ENCODE measurements at places on chromosomes 6 and 20. TPM values are rescaled to one million over a fixed set of nuclear protein-coding genes. Genes with fewer than 3 reads are reported as not detected.

DAAM2 gene
- total RNA-seq, result not detected

CDS2 gene
- 42.8 TPM for total RNA-seq

CCN2 gene
- 20.2 TPM for total RNA-seq

CRIP3 gene
- total RNA-seq, result 10.0 TPM

DNA sequence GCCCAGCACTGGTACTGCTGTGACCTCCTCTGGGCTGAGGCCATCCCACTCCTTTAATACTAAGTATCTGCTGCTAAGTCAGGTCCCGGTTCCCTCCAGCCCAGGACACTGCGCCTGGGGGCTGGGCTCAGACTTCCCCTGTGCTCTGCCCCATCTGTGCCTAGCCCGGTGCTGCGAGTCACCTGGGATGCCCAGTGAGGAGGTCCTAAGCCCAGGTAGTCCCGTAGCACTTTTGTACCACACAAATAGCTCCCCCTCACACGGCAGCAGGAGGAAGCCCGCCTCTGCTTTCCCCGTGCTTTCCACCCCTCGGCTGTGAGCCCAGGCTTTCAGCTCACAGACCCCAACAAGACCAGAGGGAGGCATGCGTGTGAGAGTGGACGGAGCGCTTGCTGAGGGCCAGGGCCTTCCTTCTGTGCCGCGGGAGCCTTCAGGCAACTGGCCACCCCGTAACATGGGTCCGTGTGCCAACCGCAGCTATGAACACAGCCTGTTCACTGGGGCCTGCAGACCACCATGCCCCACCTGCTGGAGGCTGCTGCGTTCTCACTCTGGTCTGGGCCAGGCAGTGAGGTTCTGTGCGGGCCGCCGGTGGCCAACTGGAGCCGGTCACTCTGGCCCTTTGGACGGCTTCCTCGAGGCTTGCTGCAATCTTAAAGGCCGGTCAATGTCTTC, 79.9 kb upstream of the MPC1 start:
- no peak for DNase-seq

DNA sequence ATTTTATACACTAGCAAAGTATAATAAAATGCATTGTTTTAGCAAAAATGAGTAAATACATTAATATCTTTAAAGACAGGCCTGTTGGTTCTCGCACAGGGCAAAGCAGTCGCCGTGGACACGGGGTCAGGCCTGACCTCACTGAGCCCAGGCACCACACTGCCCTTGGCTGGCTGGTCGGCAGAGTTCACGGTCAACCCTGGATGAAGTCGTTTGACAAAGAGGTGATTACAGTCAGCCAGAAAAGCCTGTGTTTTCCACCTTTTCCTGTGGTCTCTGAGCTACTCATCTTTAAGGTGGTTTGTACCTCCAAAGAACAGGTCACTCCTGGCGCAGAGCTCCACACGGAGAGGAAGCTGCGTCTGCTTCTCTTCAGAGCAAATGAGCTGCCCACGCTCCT, 191.5 kb downstream of the DLL1 start:
- no peak for DNase-seq

- DNase-seq, result no peak
Observed at GRCh38 chr6:14337152-14337551, 219.6 kb downstream of the CD83 start.
